ENCODE measurements at places on chromosomes 5 and 9.

DNA sequence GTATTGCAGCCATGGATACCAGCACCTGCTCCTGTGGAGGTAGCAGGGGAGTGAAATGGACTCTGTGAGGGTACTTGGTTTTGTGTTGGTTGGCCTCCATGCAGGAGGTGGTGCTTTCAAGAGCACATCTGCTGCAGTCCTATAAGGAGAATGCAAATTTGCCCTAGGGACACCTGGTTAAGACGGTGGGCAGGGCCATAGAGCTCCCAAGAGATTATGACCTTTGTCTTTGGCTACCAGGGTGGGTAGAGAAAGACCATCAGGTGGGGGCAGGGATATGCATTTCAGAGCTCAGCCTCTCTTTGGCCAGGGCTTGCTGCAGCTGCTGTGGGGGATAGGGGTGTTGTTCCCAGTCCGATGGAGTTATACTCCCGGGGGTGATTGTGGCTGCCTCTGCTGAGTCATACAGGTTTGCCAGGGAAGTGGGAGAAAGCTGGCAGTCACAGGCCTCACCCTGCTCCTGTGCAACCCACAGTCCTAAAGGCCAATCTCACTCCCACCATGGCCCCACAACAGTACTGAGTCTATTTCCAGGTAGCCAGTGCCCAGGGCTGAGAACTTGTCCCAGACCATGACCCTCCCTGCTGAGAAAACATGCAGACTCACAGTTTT, 14.0 kb upstream of the PDLIM4 start:
- DNase-seq: no peak

GRCh38 chr5:123571927-123572326, 60.0 kb downstream of the CSNK1G3 start:
- DNase-seq: no peak

- no peak for DNase-seq
These were observed 88.6 kb downstream of the GNAQ start for GRCh38 chr9:77943057-77943456.

GRCh38 chr5:10120934-10121333, 128.8 kb downstream of the ATPSCKMT start:
- DNase-seq: no peak

- DNase-seq: no peak
These were observed 19.5 kb downstream of the BTNL9 start for GRCh38 chr5:181059297-181060230.

DNA sequence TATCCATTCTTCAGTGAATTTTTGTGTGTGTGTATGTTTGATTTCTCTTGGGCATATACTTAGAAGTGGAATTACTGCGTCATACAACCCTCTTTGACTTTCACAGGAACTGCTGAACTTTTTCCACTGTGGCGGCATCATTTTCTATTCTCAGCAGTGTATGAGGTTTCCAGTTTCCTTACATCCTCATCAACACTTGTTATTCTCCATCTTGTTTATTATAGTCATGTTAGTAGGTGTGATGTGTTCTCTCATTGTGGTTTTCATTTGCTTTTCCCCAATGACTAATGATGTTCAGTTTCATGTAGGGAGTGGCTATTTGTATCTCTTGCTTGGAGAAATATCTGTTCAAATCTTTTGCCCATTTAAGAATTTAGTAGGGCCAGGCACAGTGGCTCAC, 2.6 kb downstream of the ZNF79 start:
- no peak for DNase-seq

DNA sequence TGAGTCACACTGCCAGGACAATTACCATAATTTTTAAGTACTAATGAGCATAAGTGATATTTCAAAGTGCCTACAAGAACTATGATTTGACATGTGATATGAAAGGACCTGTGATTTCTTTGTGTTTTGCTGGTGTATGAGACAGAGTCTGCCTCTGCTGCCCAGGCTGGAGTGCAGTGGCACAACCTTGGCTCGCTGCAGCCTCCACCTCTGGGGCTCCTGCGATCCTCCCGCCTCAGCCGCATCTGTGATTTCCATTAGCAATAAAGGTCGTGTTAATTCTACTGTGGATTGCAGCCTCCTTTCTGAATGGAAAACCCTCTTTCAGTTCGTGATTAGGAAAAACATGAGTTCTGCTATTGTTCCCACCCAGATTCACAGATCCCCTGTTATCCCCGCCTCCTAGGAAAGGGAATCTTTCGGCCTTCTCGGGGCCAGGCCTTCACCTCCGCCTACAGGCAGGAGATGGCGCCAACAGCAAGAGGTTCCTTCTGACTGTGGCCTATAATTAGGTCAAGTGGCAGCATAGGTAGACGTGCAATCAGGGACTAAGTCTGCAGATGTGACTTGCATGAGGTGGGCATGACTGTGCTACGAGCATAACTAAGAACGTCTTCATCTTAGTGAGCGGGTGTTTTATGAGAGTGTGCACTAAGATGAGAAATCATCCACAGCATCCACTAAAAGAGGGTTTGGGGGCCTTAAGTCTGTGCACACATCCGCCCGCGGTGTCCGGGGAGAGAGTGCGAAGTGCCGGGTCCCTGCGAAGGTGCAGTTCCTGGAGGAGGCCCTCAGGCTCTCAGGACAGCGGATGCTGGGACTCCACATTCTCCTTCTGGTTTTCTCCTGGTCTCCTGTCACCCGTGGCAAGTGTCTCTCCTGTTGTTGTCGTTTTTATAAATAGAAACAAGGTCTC, 23.1 kb downstream of the TRIM7 start:
- DNase-seq: no peak

- no peak for DNase-seq
These were observed 85.0 kb downstream of the CAMSAP1 start for GRCh38 chr9:135822374-135822755.

DNA sequence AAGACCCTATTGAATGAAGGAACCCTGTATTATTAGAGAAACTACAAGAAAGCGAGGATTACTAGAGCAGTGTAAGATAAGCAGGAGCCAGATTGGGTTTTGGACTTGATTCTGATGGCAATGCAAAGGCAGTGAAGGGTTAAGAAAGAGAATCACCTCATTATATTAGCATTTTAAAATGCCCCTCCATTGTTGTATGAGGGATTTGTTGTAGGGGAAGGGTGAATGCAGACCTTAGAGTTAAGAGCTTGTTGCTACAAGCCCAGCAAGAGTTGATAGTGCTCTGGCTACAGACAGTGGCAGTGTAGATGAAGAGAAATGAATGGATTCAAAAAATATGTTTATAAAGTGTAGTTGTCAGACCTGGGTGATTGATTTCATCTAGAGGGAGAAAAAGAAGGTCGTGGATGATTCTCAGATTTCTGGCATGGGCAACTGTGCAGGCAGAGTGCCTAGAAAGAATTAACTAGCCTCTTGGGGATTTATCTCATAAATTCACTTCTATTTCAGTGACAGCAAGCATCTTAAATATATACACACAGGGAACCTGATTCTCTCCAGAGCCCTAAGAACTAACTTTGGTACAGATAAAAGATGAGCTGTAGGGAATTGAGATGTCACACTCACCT, 344.8 kb downstream of the ARRDC3 start:
- peak; percentile 74 for DNase-seq

DNA sequence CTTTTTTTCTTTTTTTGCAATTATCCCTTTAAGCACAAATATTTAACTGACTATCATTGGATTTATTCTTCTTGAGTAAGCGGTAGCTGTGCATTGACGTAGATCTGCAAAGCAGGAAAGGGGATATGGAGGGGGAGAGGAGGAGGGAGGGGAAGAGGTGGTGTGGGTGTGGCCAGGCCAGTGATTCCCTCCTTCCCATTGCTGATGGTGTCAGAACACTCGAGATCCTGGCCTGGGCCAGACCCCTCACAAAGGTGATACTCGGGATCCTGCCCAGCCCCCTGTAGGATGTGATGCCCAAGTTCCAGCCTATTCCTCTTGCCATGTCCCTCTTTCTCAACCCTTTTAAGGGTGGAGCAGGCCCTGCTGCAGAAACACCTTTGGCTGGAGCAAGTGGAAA, 9.9 kb downstream of the SLC36A3 start:
- DNase-seq: no peak

- peak; percentile 76 for DNase-seq
These were observed 104.3 kb upstream of the PCSK1 start for GRCh38 chr5:96537386-96537785.

- no peak for DNase-seq
These were observed 1407.8 kb upstream of the C9orf72 start for GRCh38 chr9:28981129-28981528.

DNA sequence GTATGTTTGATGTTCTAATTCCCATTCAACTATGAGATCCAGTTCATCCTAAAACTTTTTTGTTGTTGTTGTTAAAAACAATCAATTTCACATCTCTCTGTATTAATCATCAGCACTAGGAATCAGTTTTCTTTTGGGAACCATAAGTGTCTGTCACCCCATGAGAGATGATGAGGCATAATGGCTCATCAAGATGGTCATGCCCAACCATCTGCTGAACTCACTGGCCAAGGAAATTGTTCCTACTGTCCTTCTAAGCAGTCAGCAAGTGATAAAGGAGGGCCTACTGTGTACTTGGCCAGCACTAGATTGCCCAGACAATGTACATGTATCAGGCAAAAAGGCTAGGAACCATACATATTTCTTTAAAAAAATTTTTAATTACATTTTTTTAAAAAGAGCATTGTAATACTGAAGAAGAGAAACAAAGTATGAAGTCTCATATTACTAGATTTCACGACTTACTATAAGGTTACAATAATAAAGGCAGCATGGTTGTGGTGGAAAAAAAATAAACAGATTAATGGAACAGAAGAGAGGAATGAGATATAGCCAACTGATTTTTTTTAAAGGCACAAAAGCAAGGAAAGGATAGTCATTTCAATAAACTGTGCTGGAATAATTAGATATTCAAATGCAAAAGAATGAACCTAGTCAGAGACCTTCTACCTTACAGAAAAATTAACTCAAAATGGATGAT, 458.3 kb downstream of the SPOCK1 start:
- DNase-seq: no peak

DNA sequence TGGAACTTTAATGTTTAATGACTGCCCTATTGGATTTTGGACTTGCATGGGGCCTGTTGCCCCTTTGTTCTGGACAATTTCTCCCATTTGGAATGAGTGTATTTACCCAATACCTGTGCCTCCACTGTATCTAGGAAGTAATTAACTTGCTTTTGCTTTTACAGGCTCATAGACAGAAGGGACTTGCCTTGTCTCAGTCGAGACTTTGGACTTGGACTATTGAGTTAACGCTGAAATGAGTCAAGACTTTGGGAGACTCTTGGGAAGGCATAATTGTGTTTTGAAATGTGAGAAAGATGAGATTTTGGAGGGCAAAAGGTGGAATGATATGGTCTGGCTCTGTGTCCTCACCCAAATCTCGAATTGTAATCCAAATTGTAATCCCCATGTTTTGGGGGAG, 368.2 kb downstream of the PDE4D start:
- DNase-seq: no peak

- no peak for DNase-seq
These were observed at the start of gene PCDH12 for GRCh38 chr5:141958113-141958512. Gene PCDH12 (minus strand): TSS chr5:141958202. CDS start chr5:141957851, 351 bp downstream.

GRCh38 chr9:137484551-137485315, 25.6 kb upstream of the NSMF start:
- no peak for DNase-seq

DNA sequence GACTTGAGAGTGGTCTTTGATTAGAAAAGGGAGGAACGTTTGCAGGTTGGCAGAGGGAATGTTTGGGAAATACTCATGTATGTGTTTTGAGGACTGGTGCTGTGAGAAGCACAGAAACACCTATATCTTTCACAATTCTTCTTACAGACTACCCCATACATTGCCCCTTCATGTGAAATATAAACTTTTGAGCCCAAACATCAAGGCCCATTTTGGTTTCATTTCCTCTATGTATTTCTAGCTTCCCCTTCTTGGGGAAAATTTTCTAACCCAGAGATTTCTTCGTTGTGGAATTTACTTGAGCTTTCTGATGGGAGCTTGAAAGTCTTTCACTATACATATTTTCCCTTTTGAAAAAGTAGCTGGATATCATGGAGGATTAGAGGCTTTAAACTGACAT, 67.6 kb downstream of the FYB1 start:
- DNase-seq: no peak

DNA sequence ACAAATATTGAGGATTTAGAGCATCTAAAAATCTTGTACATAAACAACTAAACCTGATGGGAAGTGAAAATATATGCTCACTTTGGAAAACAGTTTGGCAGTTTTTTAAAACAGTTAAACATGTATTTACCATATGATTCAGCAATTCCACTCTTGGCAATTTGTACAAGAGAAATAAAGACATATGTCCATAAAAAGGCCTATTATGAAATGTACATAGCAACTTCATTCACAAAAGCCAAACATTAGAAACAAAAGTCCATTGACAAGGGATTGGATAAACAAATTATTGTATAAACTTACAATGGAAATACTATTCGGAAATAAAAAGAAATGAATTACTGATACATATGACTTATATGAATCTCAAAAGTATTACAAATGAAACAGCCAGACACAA, 196.2 kb upstream of the SLC24A2 start:
- no peak for DNase-seq

DNA sequence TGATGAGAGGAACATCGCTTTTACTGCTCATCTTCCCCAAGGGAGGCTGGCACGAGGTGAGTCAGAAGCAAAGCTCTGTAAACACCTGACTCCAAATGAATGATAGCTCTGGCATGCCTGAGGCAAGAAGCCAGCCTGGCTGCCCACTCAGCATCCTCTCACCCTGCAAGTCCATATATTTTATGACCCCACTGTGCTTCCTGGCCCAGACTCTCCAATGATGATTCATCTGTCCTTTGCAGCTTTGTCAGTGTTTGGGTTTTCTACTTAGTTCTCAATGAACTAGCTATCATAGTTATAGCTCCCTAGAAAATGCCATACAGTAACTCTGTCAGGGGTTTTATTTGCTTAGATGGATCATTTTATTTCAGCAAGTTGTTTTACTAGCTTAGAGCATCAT, 52.1 kb upstream of the FSTL4 start:
- peak; percentile 49 for DNase-seq

- DNase-seq: no peak
These were observed 211.6 kb downstream of the SYK start for GRCh38 chr9:91012933-91013841.

- DNase-seq: no peak
These were observed 168.4 kb downstream of the CCDC192 start for GRCh38 chr5:127871503-127872153.

- no peak for DNase-seq
These were observed 47.7 kb downstream of the SH3RF2 start for GRCh38 chr5:145984072-145984471.

- DNase-seq: no peak
These were observed 286.4 kb downstream of the FANCC start for GRCh38 chr9:95030920-95031642.

DNA sequence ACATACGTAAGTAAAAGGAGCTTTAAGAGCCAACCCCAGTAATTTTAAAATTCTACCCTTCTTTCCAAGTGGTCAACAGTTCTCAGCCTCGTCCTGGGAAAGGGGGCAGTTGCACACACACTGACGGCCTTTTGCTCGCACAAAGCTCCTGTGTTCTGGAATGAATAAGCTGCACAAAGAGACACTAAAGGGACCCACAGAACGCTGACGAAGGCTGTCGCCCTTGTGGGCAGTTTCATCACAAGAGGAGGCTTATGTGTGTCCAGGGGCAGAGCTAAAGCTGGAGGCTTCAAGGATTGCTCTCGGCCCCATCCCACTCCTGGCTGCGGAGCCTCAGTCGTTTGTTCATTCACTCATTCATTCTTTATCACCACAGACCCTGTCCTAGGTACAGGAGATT, 67.0 kb upstream of the NEK6 start:
- no peak for DNase-seq

- no peak for DNase-seq
These were observed 24.2 kb upstream of the MYORG start for GRCh38 chr9:34400686-34401602.

All from skeletal muscle cell (primary cell).